ENCODE measurements at places on chromosomes 5 and 9.

- no peak for DNase-seq
Measured at GRCh38 chr5:134547999-134548658, 22.7 kb downstream of the JADE2 start.

DNA sequence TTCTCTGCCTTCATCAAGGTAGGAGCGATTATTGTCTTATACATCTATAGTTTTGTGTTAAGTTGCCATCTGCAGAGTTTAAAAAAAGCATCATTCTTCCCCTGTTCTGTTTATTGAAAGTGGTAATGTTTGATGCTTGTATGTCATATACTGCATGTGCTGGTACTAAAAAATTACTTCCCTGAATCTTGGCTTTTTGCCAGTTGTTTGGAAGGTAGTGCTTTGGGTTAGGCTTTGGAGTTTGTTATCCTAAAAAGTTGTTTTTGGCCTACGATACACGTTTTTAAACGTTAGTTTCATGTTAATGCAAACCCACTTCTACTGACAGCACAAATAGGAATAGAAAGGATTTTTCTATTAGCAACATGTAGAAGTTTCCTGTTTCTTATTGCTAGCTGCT lies 158.3 kb downstream of the GIN1 start:
- no peak for DNase-seq

- DNase-seq, result no peak
Measured at GRCh38 chr5:106658150-106658549, 1012.6 kb downstream of the EFNA5 start.

GRCh38 chr5:138536665-138537315 lies 6.2 kb downstream of the ETF1 start:
- no peak for DNase-seq

GRCh38 chr5:74415695-74416102 lies 224.8 kb downstream of the ENC1 start:
- DNase-seq, result peak; percentile 75

GRCh38 chr5:116394186-116394867 lies 180.3 kb downstream of the SEMA6A start:
- DNase-seq, result peak; percentile 10

GRCh38 chr5:177605078-177605477 lies 5.1 kb downstream of the B4GALT7 start:
- DNase-seq, result no peak

DNA sequence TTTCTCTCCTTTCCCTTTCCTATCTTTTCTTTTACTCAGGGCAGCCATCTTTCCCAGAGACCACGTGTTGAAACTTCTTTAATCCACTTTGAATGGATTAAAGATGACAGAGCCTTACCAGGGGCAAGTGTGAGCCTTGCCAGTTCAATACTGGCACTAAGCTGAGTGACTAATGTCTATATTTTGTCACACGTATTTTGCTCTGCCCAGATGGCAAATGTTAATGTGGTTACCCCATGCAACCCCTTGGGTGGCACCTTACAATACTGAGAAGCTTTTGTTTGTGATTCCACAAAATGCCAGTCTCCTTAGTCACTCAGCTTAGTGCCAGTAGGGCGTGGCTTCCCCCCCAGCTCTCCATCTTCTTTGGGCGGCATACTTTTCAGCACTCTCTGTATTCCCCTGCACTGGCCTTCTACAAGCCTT lies 24.8 kb downstream of the ANXA1 start:
- no peak for DNase-seq

DNA sequence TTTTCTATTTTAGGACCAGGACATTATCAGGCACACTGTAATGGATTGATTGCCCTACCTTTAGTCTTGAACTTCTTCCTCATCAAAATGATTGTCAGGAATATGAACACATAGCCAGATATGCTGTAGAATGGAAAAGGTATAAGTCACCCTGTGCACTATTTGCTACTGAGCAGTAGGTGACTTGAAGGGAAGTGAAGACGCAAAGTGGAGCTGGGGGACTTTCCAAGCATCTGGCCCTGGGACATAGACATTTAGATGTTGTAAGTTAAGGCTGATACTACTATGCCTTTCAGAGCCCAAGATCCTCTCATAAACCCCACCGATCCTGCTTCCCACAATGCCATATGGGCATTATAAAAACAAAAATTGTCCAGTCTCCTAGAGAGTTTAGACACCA lies 174.5 kb downstream of the DOCK8 start:
- DNase-seq, result no peak

GRCh38 chr5:180830253-180831138 lies 27.9 kb upstream of the MGAT1 start:
- peak; percentile 6 for DNase-seq

DNA sequence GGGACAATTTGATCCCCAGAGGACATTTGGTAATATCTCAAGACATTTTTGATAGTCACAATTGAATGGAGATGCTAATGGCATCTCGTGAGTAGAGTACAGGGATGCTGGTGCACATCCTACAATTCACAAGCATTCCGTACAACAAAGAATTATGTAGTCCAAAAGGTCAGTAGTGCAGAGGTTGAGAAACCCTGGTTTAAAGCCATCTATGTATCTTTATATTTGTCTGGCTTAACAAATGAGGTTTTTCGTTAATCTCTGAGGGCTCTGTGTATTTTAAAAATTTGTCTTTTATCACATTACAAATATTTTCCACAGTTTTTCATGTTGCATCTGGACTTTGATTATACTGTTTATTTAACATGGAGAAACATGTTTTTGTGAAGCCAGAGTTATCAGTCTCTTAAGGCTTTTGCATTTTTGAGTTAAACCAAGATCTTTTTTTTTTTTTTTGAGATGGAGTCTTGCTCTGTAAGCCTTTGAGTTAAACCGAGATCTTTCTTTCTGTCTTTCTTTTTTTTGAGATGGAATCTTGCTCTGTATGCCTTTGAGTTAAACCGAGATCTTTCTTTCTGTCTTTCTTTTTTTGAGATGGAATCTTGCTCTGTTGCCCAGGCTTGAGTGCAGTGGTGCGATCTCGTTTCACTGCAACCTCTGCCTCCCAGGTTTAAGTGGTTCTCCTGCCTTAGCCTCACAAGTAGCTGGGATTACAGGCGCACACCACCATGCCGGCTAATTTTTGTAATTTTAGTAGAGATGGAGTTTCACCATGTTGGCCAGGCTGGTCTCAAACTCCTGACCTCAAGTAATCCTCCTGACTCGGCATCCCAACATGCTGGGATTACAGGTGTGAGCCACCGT lies 2.8 kb downstream of the HSDL2 start:
- no peak for DNase-seq

GRCh38 chr5:95530416-95530815 lies 24.4 kb downstream of the SKIC3 start:
- DNase-seq, result no peak

GRCh38 chr5:96530901-96531300 lies 97.9 kb upstream of the PCSK1 start:
- DNase-seq, result no peak

- DNase-seq, result no peak
Measured at GRCh38 chr5:155952486-155953089, 374.4 kb upstream of the SGCD start.

- DNase-seq, result no peak
Measured at GRCh38 chr9:87002517-87002916, 55.2 kb upstream of the GAS1 start.

GRCh38 chr5:79992891-79993657 lies 2.0 kb upstream of the MTX3 start:
- no peak for DNase-seq

- no peak for DNase-seq
Measured at GRCh38 chr9:137021979-137022661, 5.9 kb downstream of the ABCA2 start.

DNA sequence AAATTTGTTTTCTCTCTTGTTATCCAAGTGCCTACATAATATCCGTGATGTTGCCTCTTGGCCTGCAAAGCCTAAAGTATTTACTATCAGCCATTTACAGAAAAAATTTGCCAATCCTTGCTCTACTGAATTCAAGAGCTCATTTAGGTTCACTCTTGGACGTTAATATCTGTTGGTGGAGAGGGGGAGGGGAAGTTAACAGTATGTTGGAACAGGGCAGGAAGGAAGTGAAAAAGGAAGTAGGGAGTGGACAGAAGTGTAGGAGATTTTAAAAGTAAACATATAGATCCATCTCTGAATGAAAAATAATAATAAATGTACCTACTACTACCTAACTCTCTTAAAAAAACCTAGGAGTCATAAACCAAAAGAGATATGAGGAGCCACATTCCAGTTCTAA lies 32.8 kb downstream of the ZNF608 start:
- DNase-seq, result no peak

GRCh38 chr9:136728080-136728547 lies 14.6 kb downstream of the LCN10 start:
- peak; percentile 67 for DNase-seq

DNA sequence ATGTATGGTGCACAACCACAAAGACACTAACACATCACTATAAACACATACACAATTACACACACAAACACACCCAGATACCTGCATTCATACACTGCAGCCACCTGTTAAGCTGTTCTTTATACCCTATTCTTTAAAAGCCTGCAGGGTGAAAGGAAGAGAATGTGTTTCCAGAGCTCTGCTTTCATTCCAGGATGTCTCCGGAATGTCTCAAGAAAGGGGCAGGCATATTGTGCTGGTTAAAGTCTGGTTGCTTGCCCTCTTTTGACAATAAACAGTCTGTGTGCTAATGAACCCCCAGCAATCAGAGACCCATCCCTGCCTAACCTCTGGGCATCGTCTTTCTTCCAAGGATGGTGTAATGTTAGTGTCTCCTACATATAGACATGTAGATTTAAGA lies 181.6 kb downstream of the EPB41L4A start:
- DNase-seq, result no peak

GRCh38 chr9:99660191-99660636 lies 161.5 kb upstream of the NR4A3 start:
- no peak for DNase-seq

GRCh38 chr9:121947775-121948174 lies 145.3 kb downstream of the TTLL11 start:
- no peak for DNase-seq

- no peak for DNase-seq
Measured at GRCh38 chr9:37034938-37035647, 1.0 kb upstream of the PAX5 start.

GRCh38 chr9:94801234-94801633 lies 74.7 kb downstream of the AOPEP start:
- no peak for DNase-seq

DNA sequence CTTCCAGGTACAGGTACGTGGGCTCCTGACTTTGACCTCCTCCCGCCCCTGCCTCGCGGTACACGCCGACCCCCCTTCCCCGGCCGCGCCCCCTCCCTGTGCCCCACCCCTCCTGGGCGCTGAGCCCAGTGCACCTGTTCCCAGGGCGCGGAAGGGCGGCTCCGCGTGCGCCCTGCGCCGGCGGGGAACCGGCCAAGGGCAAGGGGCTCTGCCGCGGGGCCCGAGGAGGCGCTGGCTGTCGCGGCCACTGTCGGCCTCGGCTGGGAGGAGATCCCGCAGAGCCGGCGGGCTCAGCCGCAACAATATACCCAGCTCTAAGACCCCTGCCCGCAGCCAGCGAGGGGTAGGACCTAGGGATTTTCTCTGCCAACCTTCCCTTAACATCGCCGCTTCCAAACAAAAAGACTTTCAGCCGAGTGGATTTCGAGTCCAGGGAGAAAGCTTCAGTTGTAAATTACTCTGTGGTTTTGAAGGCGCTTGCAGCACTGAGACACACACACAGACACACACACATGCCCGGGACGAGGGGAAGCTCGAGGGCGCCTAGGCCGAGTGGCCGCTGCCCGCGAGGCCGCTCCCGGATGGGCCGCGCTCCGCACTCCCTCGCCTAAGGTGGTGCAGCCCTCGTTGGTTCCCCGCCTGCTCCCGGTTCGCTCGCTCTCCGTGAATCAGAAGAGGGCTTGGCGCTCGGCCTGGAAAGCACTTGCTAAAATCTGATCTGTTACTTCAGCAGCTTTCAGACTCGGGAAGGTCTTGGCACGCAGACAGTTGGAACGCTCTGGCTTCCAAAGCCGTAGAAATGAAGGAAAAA lies 1.2 kb downstream of the FGF18 start:
- no peak for DNase-seq

- DNase-seq, result peak; percentile 20
Measured at GRCh38 chr9:108776920-108777639, 78.7 kb downstream of the ACTL7B start.

GRCh38 chr5:39948867-39949468 lies 524.2 kb upstream of the DAB2 start:
- DNase-seq, result peak; percentile 59

DNA sequence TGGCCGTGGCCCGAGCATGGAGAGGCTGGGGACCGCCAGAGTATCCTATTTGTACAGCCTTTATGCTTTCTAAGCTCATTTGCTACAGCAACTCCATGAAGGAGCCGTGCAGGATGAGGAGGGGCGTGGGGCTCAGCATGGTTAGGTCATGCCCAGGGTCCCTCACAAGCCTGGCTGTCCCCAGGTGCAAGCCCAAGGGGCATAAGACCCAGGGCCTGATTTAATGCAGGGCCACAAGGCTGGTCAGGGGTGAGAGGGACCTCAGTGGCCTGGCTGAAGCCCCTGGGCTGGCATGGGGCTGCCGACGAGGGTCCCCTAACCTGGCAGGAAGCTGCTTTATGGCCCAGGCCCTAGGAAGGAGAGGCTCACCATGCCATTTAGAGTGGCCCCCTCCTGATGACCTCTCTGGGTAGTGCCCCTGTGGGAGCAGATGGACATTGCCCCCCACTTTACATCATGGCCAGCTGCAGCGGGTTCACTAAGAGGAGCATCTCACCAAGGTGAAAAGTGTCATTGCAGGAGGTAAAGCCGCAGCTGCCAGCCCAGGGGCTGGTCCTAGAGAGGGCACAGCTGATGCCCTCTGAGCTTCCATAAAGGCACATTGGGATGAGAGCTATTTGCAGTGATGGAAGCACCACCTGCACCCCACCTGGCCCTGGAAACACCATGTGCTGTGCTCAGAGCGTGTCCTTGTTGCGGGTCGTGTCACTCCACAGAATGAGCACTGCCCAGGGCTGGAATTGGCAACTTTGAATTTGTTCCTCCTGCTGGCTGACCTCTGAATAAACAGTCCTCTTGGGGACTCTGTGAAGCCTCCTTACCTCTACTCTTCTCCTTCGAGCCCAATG lies 58.9 kb downstream of the ZNF618 start:
- no peak for DNase-seq

- DNase-seq, result no peak
Measured at GRCh38 chr9:23541976-23542375, 284.1 kb downstream of the ELAVL2 start.

DNA sequence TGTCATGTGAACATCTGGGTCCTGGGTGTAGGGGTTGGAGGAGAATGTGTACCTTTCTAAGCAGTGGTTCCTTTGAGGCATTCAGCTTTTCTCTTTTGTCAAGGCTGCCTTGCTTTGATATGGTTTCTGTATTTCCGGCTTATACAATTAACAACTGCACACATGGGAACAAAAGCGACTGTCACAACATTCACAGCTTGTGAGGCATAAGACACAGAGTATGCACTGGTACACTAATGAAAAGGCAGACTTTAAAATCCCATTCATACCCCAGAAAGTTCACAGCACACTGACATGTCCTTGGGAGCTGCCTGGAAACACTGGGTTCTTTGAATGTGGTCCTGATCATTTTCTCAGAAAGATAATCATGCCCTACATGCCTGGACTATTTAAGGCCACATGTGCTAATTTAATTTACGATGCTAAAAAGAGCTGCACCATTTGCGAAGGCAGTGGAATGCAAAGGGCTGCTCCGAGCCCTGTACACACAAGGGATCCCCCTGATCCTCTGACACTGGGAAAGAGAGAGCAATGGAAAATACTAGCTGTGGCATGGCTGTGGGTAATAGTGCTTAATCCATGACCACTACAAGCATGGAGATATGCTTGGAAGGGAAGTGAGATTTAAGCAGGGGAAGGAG lies 131.8 kb downstream of the EFNA5 start:
- DNase-seq, result no peak
